ENCODE measurements at places on chromosomes 7 and 10. TPM values are rescaled to one million over a fixed set of nuclear protein-coding genes. Genes with fewer than 3 reads are reported as not detected.
A peak's percentile ranks its signal among the peaks of the same experiment; 100 is the strongest.

DNA sequence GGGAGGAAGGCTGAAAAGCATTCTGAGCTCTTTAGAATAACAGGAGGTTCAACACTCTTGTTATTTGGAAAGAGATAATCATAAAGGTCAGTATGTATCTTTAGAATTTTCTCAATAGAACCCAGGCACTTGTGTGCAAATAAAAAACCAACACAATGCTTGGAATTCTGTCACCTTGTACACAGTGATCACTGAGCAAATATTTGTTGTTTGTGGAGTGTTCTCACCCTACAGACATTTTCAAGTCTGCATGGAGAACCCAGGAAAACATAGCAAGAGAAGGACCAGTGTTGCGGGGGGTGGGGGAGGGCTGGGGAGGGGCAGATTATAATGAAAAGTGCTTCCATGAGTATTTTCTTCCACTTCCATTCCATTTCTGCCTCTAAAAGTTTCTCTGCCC lies 87.4 kb downstream of the FAM107B start:
- peak; percentile 33 for DNase-seq

GRCh38 chr7:94258418-94259300 lies 136.0 kb upstream of the COL1A2 start:
- DNase-seq = no peak

- no peak for DNase-seq
Observed at GRCh38 chr7:116554436-116554835, 29.6 kb downstream of the CAV1 start.

DNA sequence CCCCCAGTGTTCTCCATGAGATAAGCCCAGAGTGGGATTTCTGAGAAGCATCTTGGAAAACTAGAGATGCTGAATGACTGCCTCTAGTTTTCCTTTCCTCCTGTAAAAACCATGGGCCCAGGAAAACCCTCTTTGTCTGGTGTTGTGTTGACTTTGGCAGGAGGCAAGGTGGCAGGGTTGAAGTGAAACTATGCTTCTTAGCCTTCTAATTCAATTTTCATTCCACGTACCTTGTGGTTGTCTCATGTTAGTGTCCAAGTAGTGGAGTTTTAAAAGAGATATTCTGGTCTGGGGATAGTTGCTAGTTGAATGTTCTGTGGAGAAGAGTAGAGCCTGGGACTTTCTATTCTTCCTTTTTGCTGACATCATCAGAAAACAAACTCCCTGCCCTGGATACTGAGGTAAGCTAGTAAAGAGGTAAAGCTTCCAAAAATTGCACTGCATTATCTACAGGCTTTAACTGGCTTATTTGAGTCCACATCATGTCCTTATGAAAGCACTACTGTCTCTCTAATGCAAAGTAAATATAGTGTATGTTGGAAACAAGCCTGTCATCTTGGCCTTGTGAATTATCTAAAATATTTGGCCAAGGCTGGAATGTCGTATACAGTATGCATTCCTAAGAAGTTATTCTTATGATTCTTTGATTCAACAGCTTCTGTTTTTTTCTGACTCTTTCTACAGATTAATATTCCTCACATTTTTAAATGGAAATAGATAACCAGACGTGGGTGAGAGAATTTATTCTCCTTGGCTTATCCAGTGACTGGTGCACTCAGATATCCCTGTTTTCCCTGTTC lies at the start of gene OR2F2:
Gene OR2F2 (plus strand): TSS at position 708 of the 800 bp plus-strand sequence. CDS start 0 bp downstream, at position 708.
- DNase-seq = no peak

- DNase-seq = no peak
Observed at GRCh38 chr10:11353006-11353896, 258.2 kb downstream of the USP6NL start.

GRCh38 chr7:1368682-1369571 lies 90.3 kb downstream of the MICALL2 start:
- peak; percentile 59 for DNase-seq

GRCh38 chr7:18845700-18846099 lies 271.7 kb downstream of the TWIST1 start:
- DNase-seq = no peak

- DNase-seq = no peak
Observed at GRCh38 chr7:50119815-50120637, 27.0 kb upstream of the ZPBP start.

DNA sequence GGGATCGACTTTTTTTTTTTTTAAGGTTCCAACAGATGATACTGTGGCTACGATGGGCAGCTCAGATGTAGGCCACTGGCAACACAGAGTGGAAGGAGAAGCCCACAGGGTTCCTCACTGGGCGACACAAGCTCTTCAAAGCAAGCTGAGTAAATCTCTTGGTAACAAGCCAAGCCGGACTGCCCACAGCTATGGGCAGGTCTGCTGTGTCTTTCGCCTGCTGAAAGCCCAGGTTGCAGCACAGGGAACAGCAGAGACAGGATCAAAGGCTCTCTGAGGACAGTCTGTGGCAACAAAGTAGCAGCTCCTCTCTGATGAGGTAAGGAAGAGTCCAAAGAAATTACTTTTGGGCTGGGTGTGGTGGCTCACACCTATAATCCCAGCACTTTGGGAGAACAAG lies 83.6 kb downstream of the KCNMA1 start:
- DNase-seq = no peak

PNLIP gene
- total RNA-seq = not detected

AGAP6 gene
- 7.8 TPM for total RNA-seq

- DNase-seq = no peak
Observed at GRCh38 chr7:101381549-101382111, 19.0 kb downstream of the COL26A1 start.

GPR15LG gene
- total RNA-seq = not detected

DNA sequence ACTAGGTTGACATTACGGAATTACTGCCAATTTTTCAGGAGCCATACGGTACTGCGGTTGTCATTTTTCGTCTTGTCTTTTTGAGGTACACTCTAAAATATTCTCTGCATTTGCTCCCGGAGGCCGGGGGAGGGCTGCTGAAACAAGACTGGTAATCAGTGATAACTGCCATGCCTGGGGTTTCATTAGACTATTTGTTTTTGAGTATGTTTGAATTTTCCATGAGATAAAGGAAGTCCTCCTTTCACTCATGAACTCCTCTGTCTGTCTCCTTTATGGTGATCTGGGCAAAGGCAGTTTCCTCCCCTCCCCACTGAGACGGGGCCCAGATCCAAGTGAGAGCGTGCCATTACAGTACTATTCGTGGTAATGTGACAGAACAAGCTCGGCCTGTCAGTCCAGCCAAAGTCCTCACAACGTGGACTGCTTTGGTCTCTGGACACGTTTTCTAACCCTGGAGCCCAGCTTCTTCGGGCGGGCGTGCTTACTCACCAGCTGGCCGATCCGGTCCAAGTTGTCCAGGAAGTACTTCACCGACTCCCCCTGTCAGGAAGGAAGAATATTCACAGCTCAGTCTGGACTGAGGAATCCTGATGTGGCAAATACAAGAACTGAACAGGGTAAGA lies 45.1 kb downstream of the AMZ1 start:
- no peak for DNase-seq

CHRM2 gene
- not detected for total RNA-seq

DNA sequence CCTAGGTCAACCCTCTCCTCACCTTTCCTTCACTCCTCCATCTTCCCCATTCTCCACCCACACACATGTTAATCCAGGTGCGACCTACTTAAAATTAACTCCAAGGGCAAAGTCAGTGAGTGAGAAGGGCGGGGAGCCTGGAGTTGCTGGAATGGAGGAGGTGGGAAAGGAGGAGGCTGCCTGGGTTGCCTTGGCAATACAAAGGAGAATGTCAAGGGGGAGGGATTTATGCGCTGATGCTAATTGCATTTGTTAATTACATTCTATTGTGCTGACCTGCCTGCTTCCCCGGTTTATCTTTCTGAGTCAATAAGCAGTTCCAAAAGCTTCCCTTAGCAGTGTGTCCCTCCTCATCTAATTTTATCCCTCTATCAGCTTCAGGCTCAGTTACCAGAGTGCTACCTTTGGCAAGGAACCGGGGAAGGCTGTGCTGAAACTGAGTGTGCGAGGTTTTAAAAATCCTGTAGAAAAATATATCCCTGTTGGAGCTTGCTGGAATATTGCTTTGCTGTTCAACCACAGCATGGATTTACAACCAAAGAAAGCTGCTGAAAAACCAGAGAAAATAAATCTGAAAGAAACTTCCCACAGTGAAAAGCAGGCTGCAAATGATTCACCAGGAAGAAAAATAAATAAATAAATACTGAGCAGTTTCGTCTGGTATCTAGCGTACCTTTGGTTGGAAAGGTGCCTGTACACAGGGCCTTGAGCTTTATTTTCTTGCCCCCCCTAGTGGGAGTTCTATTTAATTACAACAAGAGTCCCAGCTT lies 113.2 kb upstream of the DGKB start:
- peak; percentile 76 for DNase-seq

- no peak for DNase-seq
Observed at GRCh38 chr7:155796381-155797261, 15.6 kb downstream of the SHH start.

MYPN gene
- total RNA-seq = 5.4 TPM

DNA sequence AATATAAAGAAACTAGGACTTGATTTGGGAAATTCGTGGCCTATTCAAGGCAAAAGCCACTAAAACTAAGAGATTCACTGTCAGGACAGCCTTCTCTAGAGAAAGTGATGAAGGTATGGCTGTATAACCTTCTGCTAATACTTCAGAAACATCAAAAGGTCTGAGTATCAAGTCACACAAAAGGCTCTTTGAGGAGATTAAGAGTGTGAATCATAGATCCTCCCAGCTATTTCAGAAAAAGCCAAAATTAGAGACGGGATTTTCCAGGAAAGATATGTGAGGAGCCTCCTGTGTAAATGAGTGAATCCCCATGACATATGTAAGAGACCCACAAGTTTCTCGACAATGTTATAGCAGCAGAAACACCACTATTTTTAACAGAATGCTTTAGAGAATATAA lies 56.2 kb downstream of the UBE3C start:
- DNase-seq = no peak

- DNase-seq = no peak
Observed at GRCh38 chr7:1049801-1050200, 5.5 kb downstream of the GPR146 start.

GRCh38 chr7:979886-980571 lies 3.0 kb upstream of the CYP2W1 start:
- no peak for DNase-seq

ACSM6 gene
- not detected for total RNA-seq

- DNase-seq = no peak
Observed at GRCh38 chr10:35949811-35950211, 307.7 kb upstream of the FZD8 start.

DNA sequence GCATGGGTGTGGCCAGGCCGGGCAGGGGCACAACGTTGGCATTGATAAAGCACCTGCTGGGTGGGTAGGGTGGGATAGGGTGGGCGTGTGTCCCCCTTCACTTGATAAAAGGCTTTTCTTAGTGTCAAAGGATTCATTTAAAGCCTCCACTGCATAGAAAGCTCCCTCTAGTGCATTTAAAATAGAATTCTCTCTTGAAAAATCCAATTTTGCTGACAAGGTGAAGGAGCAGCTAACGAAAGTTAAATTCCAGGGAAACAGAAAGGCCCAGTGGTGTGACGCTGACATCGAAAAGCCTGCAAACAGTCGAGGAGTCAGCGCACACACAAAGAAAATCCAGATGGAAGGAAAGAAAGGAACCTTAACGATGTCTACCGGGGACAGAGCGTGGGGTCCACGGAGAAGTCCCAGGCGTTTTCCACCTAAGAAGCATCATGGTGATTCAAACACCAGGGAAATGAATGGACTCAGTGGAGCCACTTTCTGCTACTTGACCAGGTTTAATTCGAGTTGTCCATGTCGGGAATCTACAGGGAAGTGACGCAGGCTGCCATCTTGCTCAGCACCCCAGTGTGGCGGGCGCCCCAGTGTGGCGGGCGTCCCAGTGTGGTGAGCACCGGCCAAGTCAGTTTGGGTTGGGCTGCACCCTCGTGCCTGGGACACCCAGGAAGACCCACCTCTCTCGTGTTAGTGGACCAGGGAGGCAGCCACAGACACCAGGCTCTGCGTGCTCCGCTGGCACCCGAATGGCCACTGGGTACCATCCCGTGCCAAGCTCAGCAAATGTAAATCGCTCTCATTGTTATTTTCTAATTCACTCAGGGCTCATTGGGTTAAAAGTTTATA lies 217.8 kb downstream of the DNAJB6 start:
- DNase-seq = no peak

GRCh38 chr10:84226616-84227015 lies 1.3 kb upstream of the LRIT2 start:
- DNase-seq = no peak

WASHC2A gene
- total RNA-seq = 34.6 TPM

DNA sequence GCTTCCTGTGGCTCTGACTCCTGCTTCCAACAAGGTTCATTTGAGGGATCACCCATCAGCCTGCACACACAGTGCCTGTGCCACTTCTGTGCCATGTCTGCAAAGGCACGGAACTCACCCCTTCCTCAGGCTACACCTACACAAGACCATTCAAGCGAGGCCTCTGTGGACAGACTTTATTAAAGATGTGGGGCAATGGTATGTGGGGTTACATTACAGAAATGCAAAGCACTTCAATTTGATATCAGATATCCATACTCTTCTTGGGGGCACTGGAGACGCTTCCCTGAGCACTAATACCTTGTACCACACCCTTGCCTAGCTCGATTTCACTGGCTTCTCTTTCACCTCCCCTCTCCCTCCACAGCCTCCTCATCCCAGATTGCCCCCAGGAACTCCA lies 84.4 kb upstream of the FGL2 start:
- DNase-seq = no peak

GRCh38 chr10:80504158-80504811 lies 33.4 kb upstream of the SH2D4B start:
- no peak for DNase-seq

OR2A7 gene
- not detected for total RNA-seq

PRLHR gene
- total RNA-seq = not detected

GRCh38 chr10:72254813-72255568 lies 18.7 kb upstream of the DDIT4 start:
- DNase-seq = peak; percentile 81

- DNase-seq = no peak
Observed at GRCh38 chr7:44062180-44062902, 3.0 kb downstream of the PGAM2 start.

SEC24C gene
- 69.0 TPM for total RNA-seq

DNA sequence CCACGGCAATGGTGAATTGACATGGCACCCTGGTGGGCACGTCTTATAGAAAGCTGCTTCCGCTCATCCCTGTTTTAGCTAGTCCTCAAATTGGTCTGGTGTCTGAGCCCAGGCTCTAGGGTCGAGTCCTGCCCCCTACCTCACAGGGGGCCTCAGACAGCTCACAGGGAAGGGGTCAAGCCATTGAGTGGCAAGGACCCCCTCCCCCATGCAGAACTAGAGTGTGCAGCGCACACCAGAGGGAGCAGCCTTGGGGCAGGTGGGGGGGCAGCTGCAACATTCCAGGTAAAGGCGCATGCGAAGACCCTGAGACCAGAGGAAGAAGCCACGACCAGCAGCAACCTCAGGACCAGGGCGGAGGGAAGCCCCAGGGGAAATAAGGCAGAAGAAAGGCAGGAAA lies 240.4 kb upstream of the PPP2R2D start:
- no peak for DNase-seq

- no peak for DNase-seq
Observed at GRCh38 chr10:34292675-34293074, 522.4 kb downstream of the PARD3 start.

GRCh38 chr7:156929789-156930539 lies 19.5 kb upstream of the NOM1 start:
- DNase-seq = no peak

ACSL5 gene
- not detected for total RNA-seq

All from NCI-H460 (cell line).